RWPE1 (cell line): ENCODE measurements at places on chromosomes 4 and X.
A peak's percentile ranks its signal among the peaks of the same experiment; 100 is the strongest.

DNA sequence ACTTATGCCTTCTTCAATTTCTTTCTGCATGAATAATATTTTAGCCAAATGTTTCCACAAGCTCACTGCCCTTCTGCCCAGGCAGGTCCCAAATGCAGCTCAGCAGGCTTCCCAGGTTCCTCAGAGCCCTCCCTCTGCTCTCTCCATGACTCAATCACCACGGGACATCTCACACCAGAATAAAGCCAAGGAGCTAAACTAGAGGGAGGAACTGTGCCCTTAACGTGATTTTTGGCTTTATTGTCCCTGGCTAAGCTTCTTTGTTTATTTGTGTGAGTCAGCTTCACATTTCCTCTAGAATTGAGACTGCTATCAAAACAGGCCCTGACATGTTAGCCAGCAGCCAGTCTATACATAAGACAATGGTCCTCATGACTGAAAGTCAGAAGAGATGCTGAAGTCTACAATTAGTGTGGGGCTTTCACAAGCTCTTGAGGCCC is 186.4 kb upstream of the GALNT7 start:
- DNase-seq: peak; percentile 77

DNA sequence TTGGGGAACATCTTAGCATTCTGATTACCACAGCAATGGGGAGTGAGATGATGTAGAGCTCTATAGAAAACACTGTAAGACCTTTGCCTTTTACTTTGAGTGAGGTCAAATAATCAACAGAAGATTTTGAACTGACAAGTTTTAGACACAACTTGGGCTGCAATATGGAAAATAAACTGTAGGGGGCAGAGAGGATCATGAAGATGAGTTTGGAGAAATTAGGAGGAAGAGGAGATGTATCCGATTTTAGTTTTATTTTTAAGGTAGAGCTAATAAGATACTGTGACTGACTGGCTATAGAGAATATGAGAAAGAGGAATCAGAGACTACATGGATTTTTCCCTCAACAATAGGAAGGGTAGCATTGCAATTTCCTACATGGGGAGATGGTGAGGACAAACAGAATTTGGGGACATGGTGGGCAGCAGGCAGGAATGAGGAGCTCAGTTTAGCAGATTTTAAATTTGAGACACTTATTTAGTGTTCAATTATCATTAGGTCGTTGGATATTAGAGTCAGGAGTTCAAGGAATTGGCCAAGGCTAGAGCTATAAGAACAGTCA is 563.1 kb downstream of the INPP4B start:
- DNase-seq: no peak

DNA sequence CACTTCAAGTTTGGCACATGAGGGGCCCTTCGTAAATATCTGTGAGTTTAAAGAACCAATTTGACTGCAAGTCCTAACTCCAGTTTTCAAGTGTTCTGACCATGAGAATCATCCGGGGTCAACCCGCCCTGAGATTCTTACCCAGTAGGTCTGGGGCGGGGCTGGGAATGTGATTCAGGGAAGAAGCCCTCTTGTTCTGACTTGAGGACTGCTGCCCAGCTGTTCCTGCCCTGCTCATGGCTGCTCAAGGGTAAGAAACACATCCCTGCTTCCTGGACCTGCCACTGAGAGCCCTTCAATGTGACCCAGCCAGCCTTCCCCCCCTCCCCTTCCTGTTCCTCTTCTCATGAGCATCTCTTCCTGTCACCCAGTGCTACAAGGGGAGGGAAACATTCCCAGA is 92.7 kb upstream of the PGRMC2 start:
- no peak for DNase-seq

DNA sequence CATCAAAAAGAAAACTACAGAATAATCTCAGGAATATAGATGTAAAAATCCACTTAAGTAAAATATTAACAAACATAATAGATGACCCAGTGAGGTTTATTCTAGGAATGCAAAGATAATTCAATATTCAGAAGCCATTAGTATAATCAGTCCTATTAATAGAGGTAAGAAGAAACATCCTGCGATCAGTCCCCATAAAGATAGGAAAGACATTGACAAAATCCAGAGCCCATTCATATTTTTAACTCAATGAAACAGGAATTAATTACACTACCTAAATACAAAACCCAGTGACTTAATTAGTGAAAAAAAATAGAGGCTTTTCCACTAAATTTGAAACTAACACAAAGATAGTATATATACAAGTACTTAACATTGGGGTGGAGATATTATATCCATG is 321.4 kb upstream of the INTU start:
- DNase-seq: no peak

DNA sequence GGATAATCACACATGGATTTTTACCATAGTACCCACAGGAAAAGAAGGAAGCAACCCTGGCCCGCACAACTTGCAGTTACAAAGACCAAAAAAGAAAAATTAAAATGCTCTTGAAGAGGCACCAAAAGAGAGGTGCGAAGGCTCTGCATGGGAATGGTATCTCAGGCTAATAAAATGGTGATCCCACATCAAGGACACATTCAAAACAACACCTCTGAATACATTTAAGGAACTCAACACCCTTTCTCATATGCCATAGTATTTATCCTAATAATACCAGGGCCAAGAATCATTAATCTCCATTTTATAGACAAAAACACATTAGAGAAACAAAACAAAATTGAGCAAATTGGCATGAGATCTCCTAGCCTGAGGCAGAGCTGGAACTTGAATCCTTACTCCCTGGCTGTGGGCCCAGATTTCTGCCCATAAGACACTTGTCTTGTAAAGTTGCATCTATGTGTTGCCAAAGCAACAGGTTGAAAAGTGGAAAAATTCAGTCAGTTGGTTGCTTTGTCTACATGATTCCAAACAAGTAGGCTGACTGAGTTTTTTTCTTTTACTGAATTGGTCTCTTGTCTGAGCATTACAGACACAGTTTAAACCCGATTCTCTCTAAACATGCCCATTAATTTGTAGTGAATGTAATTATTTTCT is 33.5 kb downstream of the GUCY2F start:
- no peak for DNase-seq

- no peak for DNase-seq
Observed at GRCh38 chr4:90476019-90476418, 348.8 kb downstream of the CCSER1 start.

DNA sequence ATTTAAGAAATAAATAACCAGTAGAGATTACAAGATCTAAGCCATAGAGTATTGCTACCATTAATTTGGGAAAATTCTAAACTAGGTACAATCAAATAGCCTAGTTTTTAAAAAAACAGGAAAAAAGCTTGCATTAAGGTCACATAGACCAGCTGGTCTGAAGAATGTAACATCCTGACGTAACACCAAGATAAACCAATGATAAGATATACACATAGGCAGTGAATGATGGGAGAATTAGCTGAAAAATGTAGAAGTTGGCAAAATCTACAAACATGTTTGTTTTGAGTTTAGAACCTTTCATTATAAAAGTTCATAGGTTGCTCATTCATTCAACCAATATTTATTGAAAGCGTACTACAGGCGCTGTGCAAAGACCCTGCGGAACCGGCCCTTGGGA is 120.0 kb downstream of the SH3RF1 start:
- DNase-seq: no peak

DNA sequence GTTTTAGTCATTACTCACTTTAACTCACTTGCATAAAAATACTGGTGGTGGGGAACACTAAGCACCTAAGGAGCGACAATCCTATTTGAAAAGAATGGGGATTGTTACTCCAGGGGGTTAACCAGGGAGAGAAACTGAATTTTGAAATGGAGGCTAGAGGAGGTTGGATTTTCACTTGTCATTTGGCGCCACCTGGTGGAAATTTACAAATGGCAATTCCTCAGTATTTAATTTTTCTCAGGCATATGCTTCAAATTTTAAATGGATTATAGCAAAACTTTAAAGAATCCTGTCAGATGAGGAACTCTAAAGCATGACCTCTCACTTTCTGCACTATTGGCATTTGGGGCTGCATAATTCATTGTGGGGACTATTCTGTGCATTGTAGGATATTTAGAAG is 2.7 kb upstream of the GEMIN8 start:
- no peak for DNase-seq

GRCh38 chr4:139501927-139502899 is 48.3 kb downstream of the RAB33B start:
- no peak for DNase-seq

GRCh38 chr4:26751838-26752237 is 108.8 kb upstream of the STIM2 start:
- no peak for DNase-seq

GRCh38 chrX:145393702-145394235 is 146.5 kb downstream of the SPANXN1 start:
- DNase-seq: no peak

DNA sequence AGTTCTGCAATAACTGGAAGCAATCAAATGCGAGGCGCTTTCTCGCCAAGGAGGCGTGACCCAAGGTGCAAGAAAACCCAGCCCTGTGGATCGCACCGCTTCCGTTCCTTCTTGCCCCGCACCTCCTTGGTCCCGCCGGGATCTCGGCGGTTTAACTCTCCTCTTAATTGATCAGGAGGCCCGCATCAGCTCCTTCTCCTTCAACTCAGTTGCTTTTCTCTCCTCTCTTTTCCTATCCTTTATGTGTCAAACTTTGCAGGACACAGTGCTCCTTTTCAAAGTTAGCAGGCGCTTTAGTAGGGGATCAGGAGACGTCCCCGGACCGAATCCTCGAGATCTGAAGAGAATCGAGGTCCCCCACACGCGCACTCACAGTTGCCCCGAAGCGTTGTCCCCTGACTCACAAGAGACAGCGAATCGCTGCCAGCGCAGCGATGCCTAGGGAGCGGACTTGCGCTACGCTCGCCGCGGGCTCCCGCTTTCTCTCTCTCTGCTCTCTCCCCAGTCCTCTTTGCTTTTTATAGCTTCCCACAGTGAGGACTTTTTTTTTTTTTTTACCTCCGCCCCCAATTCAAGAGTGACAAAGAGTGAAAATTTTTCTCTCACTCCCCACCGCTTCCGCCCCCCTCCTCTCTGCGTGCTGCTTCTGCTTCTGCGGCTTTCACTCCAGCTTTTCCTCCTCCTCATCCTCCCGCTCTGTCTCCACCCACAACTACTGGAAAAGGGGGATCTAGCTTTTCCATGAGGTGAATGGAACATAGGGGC is at the start of gene DKK2:
TSS of gene DKK2 (minus strand) at position 495 of the 765 bp plus-strand sequence. CDS start 722 bp downstream, outside the sequence.
- peak; percentile 10 for DNase-seq

- no peak for DNase-seq
Observed at GRCh38 chr4:153514001-153514526, 47.9 kb downstream of the TMEM131L start.

- DNase-seq: no peak
Observed at GRCh38 chr4:152939621-152940020, 3.5 kb downstream of the FHDC1 start.

- DNase-seq: peak; percentile 26
Observed at GRCh38 chr4:37793562-37793961, 32.9 kb upstream of the PGM2 start.

GRCh38 chr4:63458010-63458409 is 951.2 kb downstream of the TECRL start:
- DNase-seq: no peak

DNA sequence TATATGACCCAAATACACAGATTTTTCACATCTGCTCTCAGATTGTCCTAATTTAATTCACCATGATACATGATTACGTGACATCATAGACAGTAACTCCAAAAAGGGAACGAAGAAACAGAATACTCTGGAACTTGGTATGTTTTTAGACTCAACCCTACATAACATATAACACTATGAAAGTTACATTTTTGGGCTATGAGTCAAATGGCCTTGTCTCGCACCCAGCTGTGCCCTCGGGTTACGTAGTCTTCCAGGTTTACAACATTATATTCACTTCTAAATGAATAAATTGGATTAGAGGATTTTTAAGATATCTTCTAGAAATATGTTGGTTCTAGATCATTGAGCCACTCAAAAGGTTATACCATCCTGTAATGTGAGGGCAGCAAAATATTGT is 2089.6 kb upstream of the TENM3 start:
- no peak for DNase-seq

- no peak for DNase-seq
Observed at GRCh38 chr4:30870513-30870912, 150.3 kb downstream of the PCDH7 start.

GRCh38 chr4:150126201-150126863 is 48.1 kb downstream of the DCLK2 start:
- no peak for DNase-seq

DNA sequence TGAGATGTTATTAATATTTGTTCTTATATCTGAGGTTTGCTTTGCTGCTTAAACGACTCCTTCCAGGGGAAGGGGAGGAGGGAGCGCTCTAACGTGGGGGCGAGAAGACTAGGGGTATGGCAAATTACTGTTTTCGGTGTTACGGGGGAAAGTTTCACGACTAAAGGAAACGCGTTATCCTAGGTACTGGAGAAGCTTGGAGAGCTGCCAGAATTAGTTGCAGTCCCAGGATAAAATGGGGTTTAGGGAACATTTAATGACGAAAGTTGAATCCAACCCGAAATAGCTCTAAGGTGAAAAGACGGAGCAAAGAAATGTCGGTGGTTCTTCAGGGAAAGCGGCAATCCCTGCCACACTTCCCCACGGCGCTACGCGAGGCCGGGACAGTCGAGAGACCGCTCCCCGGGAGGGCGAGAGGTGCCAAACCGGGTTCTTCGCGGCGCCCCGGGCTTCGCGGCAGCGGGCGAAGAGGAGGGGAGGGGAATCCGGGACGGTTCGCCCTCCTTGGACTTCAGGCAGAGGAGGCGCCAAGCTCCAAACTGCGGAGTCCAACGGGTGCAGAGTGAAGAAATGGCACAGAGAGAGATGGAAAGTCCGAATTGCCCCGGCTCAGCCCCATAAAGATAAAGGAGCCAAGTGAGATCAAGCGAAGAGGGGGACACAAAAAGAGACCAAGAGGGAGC is 724 bp downstream of the THOC2 start:
- peak; percentile 23 for DNase-seq

DNA sequence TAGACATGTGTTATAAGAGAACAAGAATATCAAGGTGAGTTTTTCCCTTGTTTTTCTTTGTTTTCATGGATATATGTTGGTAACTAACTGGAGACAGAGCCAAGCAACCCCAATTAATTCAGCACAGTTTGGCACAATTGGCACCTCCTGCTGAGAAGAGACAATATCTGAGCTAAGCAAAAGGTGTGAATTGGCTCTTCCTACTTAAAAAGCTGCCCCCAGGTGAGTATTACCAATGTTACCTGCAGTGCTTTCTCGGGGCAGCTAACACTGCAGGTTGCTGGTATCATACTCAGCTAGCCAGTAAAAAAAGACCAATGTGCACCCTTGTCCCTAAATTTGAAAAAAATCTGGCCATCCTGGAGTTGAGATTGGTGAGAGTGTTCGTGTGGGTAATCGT is 871.2 kb upstream of the TENM3 start:
- no peak for DNase-seq

DNA sequence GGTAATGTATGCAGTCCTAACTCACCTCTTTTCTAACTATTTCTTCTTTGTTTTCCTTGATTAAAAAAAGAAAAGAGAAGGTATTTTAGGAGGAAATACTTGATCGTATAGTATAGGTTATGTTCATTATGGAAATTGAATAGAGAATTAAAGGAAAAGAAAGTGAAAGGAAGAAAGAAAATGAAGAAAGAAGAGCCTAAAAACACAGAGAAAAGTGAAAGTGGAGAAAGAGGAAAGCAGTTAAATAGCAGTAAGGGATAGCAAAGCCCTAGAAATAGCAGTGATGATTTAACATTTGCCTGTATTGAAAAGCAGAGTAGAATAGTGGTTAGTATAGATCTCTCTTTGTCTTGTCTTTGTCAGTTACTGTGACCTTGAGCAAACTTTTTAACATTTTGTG is 37.0 kb downstream of the MRPL1 start:
- no peak for DNase-seq

GRCh38 chrX:112081781-112082652 is 559 bp downstream of the TRPC5 start:
- DNase-seq: no peak

- DNase-seq: no peak
Observed at GRCh38 chr4:175970724-175971123, 94.9 kb upstream of the WDR17 start.
